ENCODE measurements at places on chromosomes 5 and 9.

DNA sequence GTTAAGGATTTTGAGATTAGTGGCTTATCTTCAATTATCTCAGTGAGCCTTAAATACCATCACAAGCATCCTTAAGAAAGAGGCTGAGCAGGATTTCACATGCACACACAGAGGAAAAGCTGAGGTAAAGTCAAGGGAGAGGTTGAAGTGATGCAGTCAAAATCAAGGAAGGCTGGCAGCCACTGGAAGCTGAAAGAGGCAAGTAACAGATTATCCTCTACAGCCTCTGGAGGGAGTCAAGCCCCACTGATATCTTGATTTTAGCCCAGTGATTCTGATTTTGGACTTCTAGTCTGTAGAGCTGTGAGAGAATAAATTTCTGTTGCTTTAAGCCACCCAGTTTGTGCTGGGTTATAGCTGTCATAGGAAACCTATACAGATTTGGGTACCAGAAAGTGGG, 80.1 kb downstream of the ANKRD31 start:
- DNase-seq = no peak

DNA sequence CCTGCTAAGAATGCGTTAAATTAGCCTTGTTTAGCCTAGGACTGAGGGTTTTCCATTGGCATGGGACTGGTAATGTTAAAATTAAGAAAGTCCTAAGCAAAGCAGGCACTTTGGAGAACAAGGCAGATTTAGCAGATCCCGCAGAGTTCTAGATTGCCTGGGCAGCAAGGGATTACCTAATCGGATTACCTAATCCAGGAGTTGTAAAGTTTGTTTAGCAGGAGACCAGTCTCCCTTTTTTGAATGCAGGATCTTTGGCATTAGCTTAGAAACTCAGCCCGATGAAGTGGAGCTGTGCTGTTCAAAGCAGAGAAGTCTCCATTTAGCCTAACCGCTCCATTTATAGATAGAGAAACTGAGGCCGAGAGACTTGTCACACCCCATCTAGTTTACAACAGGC, 206.0 kb downstream of the DMRT2 start:
- no peak for DNase-seq

DNA sequence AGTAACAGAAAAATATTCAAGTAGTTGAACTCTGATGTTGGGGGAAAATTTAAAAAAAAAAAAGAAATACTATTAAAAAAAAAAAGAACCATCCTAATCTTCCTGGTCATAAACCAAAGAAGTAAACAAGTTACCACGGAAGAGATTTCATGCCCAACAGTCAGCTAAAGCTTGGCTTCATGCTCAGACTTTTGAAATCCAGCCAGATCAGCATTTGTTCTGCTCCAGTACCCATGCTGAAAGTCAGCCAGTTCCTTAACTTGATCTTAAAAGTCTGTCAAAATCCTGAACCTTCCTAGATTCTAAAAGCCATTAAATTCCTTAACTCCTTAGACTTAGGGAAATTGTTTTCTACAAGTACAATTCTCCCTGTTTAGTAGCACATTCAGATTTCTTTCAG, 908.7 kb upstream of the CDH9 start:
- no peak for DNase-seq

GRCh38 chr5:174273325-174273724, 227.8 kb downstream of the NSG2 start:
- DNase-seq = no peak

- no peak for DNase-seq
Observed at GRCh38 chr5:93584596-93585040, 1.6 kb downstream of the NR2F1 start.

DNA sequence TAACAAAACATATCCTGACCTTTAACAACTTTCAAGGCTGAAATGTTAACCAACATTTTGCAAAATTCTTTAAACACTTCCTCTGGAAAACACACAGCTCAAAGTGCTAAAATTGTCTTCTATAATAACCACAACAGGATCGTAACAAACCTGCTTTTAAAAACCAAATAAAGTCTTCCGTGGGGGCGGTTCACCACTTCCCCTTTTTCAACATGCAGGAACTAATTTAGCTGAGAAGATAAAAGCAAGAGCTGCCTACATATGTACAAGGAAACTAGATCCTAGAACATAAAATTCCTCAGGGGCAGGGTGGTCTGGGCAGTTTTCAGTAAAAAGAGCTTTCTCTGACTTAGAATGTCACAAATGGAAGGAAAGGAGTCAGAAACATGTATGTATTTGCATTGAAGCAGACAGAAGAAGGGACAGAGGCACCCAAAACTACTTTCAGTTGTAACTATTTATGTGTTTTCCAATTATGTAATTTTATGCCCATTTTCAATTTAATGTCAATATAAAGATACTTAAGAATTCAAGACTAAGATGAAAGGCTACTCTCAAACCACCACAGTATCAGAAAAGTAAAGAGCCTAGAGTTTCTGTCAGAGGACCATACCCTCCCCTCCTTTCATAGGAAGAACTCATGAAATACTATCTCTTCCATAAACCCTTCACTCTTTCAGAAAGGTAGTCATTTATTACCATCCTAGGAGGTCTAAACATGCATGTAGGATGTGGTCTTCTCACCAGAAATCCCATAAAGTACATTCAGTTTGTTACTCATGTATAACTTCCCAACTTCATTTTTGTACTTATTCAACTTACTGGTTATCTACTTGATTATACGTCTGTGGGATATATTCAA, 185.9 kb upstream of the RASA1 start:
- DNase-seq = peak; percentile 58

DNA sequence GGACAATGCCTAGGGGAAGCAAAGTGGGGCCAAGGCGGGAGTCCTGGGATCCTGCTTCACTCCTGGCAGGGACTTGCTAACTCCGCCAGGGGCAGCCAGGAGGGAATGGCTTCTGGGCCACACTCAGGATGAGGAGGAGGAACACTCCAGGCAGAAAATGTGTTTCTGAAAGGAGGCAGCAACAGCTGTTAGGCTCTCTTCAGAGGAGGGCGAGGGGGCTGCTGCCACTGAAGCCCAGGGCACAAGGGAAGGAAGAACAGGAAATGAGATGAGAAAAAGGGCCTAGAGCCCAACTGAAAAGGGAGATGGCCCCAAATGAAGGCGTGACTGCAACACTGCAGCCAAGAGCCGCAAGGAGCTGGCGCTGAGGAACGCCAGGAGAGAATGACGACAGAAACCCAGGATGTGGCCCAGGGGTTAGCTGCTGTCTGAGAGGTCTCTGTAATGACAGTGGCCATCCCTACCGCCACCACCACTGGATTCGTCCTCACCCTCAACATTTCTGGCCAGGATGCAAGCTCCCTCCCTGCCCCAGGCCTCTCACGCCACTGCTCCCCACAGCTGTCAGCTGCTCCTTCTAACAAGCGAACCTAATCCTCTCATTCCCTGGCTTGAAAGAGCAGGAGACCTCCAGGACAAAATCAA, 15.8 kb downstream of the PSMB7 start:
- no peak for DNase-seq

DNA sequence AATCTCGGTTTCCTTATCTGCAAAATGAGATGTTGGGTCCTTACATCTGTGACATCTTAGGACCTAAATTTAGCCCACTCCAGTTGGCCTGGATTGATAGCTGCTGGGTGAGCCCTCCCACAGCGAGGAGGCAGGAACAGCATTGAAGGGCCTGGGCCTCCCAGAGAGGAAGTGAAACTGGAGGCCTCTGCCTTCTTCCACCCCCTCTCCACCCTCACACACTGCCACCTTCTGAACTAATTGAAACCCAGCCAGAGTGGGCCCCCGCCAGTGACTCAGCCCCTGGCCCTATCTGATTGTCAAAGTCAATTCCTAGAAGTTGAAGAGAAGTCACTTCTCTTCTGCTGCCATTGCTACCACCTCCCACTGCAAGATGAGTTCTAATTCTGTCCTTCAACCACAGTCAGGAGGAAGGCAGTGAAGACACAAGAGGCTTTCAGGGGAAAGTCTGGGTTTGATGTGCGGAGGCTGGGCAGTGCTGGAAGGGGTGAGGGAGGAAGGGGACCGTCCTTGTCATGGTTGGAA, 55.2 kb upstream of the NEK6 start:
- no peak for DNase-seq

- DNase-seq = no peak
Observed at GRCh38 chr9:106945727-106946660, 83.0 kb downstream of the ZNF462 start.

DNA sequence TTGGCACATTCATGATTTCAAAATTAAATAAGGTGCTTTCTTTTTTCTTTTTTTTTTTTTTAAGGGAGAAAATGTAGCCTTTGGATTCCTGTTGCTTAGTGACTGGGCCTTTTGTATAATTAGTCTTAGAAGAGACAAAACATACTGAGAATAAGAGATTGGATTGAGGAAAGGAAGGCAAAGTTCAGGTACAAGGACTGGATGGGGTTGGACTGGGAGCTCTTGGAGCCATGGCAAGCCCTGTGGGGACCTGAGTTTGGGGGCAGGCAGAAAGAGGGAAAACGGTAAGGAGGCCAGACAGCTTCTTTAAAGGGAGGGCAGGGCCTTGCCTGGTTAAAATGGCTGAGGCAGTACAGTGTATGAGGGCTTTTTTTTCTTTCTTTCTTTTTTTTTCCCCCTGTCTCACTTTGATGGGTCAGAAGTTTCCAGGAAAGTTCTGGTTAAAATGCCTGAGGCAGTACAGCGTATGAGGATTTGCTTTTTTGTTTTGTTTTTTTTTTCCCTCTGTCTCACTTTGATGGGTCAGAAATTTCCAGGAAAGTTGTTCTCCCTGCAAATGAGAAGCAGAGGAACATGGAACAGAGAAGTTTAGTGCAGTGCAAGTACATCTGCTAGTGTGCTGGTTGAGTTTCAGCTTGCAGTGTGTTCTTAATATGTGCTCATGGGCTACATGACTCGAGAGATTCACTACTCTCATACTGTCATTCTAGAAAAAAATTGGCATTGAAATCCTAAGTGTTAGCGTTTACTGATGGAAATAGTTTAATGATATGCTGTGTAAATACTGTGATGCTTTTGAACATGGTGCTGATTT, 16.8 kb downstream of the SNX18 start:
- no peak for DNase-seq

DNA sequence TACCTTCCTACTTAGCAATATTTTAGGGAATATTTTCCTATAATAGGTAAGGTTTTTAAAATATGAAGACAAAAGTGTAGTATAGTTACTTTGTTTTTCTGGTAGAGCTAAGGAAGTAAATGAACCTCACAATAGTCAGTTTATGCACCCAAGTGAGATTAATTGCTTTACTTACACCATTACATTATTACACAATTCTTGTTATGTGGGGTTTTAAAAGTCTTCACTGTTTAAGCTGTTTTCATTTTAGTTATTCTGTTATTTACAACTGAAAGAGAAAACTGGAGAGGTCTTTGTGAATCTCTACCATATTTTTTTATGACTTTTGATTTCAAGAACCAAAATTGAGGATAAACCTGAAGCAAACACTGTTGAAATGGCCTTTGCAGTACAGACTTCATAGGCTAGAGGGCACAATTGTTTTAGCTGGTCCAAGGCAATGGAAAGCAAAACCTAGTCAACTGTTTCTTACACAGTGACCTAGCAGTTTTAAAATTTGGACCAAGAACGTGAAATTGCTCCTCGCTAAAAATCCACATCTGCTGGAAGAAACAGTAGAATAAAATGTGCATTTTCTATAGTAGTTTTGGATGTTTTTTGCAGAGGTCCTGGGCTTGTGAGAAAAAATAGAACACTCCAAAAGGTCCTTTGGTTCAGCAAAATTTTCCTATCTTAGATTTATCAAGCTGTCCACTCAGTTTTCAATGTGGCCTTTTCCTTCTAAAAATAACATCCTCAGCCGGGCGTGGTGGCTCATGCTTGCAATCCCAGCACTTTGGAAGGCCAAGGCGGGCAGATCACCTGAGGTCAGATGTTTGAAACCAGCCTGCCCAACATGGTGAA, 66.4 kb upstream of the FER start:
- DNase-seq = peak; percentile 66

GRCh38 chr9:26781906-26782305, 110.7 kb downstream of the CAAP1 start:
- no peak for DNase-seq

DNA sequence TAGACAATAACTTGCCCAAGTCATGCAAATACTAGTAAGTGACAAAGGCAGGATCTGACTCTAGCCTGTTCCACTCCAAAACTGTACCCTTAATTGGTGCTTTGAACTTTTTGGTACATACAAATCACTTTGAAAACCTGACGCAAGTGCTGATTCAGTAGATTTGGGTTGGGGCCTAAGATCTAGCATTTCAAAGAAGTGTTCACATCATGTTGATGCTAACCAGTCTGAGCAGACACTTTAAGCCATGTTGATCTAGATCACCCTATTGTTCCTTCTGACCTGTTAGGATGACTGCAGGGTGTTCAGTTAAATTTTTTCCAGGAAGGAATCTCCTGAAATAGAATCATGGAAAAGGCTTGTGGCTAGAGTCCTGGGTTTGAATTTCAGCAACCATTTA, 57.7 kb upstream of the CPEB4 start:
- no peak for DNase-seq

DNA sequence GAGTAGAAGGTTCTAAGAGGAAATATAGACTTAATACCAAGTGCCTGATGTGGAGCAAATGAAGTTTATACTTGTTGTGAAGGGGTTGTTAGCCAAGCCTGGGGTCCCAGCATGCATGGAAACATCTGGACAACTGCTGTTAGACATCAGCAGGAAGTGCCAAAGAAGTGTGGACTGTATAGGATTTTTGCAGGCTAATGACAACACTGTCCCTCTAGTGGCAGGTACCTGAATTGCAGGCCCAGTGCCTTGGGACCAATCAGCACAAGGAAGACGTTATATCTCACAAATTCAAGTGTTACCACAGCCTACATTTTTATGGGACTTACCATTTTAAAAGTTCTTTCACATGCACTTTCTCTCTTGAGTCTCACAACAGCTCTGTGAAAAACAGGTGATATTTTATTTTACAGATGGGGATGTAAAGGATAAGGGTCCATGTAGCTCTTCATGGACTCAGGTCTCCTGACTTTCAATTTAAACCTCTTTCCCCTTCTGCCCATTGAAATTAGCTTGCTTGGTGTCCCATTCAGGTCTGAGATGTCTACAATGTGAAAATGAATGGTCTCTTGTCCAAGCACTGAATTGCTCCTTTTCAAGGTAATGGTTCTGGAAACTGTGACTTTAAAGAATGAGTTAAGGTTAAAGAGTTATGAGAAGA, 89.0 kb upstream of the MAP1B start:
- DNase-seq = peak; percentile 29

DNA sequence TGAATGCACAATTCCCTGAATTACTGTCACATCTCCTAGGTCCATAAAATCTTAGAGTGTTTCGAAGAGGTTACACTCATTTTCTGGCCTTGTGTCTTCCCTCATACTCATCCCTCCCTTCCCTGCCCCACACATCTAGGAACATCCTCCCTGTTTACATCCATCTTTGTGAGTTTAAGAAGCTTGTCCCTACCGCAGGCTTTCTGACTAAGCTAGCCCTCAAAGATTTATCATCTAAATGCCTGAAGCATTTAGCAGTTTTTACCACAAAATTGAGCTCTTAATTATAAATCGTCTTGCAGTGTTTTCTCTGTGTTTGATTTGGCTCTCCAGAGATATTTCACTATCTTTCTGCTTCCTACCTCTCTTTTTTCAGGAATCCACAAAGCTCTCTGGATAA, 374.8 kb downstream of the KIAA0825 start:
- DNase-seq = no peak

DNA sequence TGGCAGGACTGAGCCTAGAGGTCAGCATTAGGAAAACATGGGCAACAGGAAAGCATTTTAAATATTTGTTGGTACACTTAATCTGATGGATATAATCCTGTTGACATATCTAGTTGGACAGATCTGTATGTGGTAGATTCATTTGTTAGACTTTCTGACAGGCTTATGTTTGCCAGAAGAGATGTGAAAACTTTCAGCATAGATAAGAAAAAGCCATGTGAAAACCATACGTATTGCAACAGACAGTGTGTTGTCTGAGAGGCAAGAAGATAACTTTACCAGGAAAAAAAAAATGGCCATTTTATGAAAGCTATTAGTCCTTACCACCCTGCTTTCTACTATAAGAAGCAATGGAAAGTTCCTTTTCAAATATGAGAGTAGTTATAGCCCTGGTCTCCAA, 1902.2 kb upstream of the C9orf72 start:
- no peak for DNase-seq

Measured in thymus (tissue), 14 donors.